ENCODE measurements at places on chromosomes 1 and 21.

DNA sequence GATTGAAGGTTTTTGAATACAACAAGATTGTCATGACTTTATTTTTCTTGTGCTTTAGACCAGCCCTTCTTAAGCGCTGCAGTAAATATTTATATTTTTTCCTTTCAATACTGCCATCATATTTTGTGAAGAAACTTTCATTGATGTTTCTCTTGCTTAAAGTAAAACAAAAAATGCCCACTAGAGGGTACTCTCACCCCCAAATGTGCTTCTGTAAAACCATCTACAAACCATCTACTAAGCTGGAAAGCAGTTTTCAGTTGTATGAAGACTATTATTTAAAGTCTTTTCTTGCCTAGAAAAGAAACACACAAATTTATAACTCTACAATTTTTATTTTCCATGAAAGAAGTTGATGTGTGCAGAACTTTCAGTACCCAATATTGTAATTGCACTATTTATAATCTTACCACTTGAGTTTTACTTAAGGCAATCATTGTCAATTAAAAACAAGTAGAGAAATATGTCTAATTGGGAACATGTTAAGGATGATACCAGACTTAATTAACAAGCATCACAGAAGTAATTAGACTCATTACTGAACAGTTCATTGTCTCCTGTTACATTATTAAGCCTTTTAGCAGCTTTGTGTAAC is 10.7 kb downstream of the LEPR start:
- DNase-seq, result no peak

GRCh38 chr21:36647279-36648093 is 51.4 kb upstream of the SIM2 start:
- DNase-seq, result no peak

GRCh38 chr1:93815366-93816110 is 63.5 kb downstream of the DNTTIP2 start:
- DNase-seq, result no peak

GRCh38 chr1:171128463-171128862 is 37.8 kb downstream of the FMO3 start:
- DNase-seq, result no peak

GRCh38 chr1:207088701-207089626 is at the start of gene C4BPB:
C4BPB (plus strand) TSS chr1:207088860; CDS start chr1:207089532, 672 bp downstream.
- no peak for DNase-seq

- no peak for DNase-seq
These were observed 32.7 kb upstream of the ASB17 start for GRCh38 chr1:75964760-75965408.

GRCh38 chr1:2594641-2595131 is 8.1 kb downstream of the PRXL2B start:
- DNase-seq, result no peak

GRCh38 chr1:208219098-208219658 is 25.0 kb downstream of the PLXNA2 start:
- DNase-seq, result no peak

- no peak for DNase-seq
These were observed 114.5 kb upstream of the PLPPR5 start for GRCh38 chr1:99119188-99119587.

- no peak for DNase-seq
These were observed 20.5 kb downstream of the WNT2B start for GRCh38 chr1:112529301-112529700.

DNA sequence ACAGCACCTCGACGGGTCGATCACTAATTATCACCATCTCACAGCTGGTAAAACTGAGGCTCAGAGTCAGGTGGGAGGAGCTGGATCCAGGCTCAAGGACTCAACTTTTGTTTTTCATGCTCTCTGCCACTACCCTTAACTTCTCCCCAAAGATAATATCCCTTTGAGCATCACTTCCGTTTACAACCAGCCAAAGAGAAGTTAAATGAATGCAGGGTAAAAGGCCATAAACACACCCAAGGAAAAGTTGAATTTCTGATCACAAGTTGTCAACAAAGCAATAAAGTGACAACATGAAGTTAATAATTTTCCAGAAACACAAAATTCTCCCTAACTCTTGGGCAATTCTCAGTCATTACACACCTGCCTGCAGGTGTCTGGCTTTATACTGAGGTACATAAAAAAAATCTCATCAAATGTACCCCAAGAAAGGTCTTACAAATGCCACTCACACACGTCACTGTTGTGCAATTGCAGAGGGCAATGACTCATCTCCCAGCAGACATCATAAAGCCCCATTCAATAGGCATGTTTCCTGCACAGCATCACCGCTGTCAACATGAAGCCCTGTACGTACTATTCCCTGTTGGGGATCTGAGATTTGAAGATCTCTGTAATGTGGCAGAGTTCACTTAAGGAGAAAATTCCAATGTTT is 3.4 kb downstream of the OR2T11 start:
- no peak for DNase-seq

GRCh38 chr1:93549811-93550210 is 101.9 kb downstream of the FNBP1L start:
- no peak for DNase-seq

GRCh38 chr21:37446552-37446951 is 80.0 kb downstream of the DYRK1A start:
- DNase-seq, result no peak

Data from cortex of kidney (tissue), 1 donor.